ENCODE measurements at places on chromosomes 6 and 20.

- no peak for DNase-seq
Measured at GRCh38 chr6:161237176-161237575, 36.7 kb downstream of the AGPAT4 start.

- no peak for DNase-seq
Measured at GRCh38 chr6:36625158-36625919, 31.2 kb downstream of the SRSF3 start.

DNA sequence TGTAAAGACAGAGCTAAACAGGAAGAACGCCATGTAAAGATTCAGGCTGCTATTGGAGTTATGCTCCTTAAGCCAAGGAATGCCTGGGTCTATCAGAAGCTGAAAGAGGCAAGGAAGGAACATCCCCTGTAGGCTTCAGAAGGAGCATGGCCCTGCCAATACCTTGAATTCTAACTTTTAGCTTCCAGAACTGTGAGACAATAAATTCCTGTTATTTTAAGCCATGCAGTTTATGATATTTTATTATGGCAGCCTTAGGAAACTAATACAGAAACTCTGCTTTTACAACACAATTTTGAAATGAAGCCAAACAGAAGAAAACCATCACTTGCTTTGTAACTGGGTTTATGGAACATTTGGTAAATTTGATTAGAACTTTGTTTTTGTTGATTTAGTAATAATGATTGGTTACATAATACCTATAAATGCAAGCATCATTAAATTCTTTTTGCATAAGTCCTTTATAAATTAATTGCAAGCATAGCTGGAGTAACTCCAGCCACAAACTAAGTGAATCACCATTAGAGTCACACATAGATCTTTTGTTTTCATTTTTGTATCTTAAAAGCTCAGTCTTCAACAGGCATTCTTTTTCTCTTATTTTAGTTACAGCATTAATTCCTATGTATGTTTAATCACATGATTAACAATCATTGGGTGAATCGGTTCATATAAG lies 33.5 kb upstream of the TSPYL1 start:
- DNase-seq: no peak

GRCh38 chr20:52190437-52191131 lies 995 bp downstream of the ZFP64 start:
- peak; percentile 46 for DNase-seq

DNA sequence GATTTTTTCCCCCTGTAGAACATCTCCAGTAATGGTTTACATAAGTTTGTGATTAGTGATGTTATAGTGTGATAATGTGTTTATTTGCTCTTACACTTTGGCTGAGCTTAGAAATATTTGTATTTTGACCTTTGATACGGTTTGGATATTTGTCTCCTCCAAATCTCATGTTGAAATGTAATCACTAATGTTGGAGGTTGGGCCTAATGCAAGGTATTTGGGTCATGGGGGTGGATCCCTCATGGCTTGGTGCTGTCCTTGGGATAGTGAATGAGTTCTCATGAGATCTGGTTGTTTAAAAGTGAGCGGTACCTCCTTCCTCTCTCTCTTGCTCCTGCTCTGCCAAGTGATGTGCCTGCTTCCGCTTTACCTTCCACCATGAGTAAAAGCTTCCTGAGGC lies 147.2 kb downstream of the CCDC170 start:
- DNase-seq: no peak

DNA sequence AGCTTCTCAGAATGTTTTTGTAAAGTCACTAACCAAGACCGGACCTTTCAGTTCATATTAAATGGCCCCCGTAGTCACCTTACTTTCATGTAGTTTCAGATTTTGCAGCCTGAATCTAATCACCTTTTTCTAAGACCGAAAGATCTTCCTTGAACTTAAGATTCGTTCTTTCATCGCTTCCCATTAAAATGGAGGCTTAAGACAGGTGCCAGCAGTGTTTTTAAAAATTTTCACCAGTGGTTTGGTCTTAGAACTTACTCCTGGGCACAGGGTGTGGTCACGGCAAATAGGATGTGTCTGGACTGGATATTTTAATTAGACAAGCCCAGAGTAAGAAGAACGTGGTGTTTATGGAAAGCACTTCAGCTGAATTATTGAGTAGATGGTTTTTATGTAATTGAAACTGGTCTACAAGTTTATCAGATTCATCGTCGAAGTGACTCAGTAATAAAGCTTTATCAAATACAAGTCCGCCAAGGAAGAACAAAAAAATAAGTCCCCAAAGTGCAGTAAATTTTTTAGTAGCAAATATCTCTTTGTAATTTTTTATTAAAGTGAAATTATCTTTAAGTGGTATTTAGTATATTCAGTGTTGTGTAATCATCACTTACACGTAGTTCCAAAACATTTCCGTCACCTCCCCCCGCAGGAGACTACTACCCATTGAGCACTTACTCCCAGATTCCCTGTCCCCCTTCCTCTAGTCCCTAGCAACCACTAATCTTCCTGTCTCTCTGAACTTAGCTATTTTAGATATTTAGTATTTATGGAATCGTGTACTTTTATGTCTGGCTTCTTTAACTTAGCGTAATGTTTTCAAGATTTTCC lies 868 bp downstream of the SRSF3 start:
- peak; percentile 39 for DNase-seq

GRCh38 chr6:134844120-134844519 lies 105.8 kb downstream of the ALDH8A1 start:
- no peak for DNase-seq

- no peak for DNase-seq
Measured at GRCh38 chr20:48959899-48960550, 38.5 kb downstream of the ARFGEF2 start.

- no peak for DNase-seq
Measured at GRCh38 chr6:28729501-28730402, 194.0 kb downstream of the TRIM27 start.

GRCh38 chr6:12993283-12993898 lies 276.8 kb downstream of the PHACTR1 start:
- no peak for DNase-seq

DNA sequence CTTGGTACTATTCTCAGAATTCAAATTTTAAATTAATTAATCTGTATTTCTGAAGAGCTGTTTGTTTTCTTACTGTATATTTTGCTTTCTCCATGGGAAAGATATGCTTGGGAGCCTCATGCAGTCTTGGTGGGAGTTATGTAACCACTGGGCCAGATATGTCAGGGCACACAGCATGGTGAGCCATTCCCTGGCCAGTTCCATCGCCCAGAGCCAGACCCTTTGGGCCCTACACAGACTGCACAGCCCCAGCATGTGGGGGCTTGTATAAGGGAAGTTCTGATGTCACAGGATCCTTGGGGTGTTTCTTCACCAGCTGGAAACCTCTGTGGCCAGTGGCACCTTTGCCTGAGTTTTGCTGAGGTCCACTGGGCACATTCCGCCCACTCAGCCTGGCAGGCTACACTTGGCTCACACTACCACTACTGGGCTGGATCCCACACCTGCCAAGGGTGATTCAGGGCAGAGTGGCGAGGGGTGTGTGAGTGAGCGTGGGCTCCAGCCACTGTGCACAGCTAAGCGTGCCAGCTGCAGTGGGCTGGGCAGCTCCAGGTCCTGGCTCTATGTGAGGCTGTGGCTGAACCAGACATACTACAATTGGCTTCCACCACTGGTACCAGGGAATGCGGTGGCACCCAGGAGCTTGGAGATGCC lies 293.5 kb downstream of the ARHGAP18 start:
- no peak for DNase-seq

DNA sequence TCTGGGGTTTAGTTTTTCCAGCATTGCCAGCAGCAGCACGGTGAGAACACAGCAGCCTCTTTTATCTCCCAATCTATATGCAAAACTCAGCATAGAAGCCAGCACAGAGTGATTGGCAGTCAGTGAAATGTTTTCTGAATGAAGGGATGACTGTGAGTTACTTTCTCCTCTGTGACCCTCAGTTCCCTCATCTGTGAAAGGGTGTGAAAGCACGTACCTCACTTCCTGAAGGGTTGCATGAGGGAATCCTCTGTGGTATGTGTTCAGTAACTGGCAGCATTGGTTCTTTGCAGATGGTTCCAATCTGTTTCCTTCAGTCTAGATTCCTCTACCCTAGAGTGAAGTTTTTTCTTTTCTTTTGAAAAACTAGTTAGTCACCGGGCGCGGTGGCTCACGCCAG lies 40.0 kb downstream of the EFCAB8 start:
- no peak for DNase-seq

- no peak for DNase-seq
Measured at GRCh38 chr20:25336561-25337422, 53.8 kb downstream of the ABHD12 start.

- no peak for DNase-seq
Measured at GRCh38 chr6:151400473-151400872, 9.1 kb upstream of the ZBTB2 start.
